ENCODE measurements at places on chromosomes 12 and 14.
A peak's percentile ranks its signal among the peaks of the same experiment; 100 is the strongest.

DNA sequence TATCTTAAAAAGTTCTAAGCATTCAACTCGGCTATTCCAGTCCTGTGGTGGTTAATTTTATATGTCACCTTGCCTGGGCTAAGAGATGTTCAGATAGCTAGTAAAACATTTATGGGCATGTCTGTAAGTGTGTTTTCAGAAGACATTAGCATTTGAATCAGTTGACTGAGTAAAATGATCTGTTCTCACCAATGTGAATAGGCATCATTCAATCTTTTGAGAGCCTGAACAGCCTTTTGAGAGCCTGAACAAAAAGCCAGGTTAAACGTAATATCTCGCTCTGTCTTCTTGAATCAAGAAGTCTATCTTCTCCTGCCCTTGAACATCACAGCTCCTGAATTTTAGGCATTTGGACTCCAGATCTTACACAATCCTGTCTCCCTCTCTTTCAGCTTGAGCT is 1266.1 kb downstream of the LRFN5 start:
- DNase-seq: no peak

DNA sequence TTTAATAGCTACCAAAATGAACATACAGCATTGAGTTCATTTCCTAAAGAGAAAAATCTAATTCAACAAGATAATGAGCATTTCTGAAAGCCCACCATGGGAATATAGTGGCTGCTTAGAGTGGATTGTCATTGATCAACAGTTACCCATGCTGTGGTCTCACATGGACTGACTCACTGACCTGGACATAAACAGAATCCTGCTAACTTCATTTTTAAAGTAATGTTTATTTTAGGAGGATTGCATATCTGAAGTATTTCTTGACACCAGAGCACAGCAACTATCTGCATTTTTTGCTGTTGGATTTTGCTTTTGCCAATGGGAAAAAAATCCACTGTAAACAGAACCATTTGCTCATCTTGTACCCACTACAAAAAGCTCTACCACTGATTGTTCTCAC is 71.7 kb downstream of the KCNC2 start:
- DNase-seq: no peak

GRCh38 chr14:105857220-105857825 is 330.9 kb downstream of the TMEM121 start:
- DNase-seq: no peak

- no peak for DNase-seq
Measured at GRCh38 chr14:29783556-29783955, 144.1 kb downstream of the PRKD1 start.

- peak; percentile 19 for DNase-seq
Measured at GRCh38 chr14:64209444-64210131, 84.6 kb downstream of the ESR2 start.

DNA sequence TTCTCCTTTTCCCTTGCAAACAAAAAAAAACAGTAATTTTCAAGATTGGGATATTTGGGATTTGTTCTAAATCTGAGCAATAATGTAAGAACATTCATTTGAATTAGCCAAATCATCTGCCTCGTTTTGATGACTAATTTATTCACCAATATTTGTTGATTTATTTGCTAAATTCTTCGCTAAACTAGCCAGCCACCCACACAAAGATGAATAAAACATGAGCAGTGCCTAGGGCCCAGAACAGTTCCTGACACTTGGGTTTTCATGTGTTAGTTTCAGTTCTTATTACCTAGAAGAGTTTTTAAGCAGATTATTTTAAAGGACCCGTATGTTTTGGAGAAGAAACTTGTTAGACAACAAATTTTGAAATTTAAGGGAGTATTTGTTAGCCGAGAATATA is 1.4 kb downstream of the ETNK1 start:
- peak; percentile 0 for DNase-seq

GRCh38 chr12:131848753-131849152 is 20.6 kb downstream of the MMP17 start:
- DNase-seq: no peak

DNA sequence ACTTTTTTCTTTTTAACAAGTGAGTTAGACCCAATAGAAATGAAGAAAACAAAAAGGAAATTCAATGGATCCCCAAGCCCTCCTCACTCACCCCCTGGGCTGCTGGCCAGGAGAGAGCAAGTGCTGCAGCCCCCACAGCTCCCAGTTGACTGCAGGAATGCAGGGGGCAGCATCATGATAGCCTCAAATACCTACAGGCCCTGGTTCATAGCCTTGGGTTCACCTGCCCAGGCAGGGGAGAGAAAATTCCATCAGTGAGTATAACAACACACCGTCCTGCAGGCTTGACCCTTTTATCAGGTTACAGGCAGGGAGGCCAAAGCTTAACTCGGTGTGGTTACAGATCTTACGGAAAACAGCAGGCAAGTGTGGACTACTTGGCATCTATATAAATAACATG is 76.3 kb downstream of the PHLDA1 start:
- DNase-seq: no peak

DNA sequence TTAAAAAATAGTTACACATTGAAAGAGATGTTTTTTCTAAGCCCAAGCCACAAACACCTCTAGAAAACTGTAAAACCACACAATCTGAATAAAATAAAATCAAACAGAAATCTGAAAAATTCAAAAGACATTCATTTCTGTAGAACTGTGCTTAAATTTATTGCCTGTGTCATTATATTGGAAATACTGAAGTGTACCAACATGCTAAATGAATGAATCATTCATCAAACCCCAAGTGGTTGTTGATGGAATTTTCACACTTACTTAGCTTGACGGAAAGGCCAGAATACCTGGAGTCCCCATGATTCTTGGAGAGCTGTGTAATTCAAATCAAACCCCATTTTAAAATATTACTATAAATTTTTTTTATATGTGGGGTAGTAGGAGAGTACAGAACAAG is 2.7 kb downstream of the KITLG start:
- no peak for DNase-seq

DNA sequence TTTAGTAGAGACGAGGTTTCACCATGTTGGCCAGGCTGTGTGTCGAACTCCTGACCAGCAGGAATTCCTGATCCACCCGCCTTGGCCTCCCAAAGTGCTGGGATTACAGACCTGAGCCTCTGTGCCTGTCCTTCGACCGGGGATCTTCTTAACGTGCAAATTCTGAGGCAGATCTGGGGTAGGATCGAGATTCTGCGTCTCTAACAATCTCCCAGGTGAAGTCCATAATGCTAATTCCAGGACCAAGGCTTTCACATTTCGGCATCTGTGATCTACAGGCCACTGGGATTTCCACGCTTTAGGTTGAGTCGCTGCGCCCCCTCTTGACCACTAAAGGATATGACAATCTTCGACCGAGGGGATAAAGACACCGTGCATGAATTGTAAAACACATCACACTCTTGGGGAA is 24.8 kb downstream of the FOS start:
- DNase-seq: peak; percentile 27

DNA sequence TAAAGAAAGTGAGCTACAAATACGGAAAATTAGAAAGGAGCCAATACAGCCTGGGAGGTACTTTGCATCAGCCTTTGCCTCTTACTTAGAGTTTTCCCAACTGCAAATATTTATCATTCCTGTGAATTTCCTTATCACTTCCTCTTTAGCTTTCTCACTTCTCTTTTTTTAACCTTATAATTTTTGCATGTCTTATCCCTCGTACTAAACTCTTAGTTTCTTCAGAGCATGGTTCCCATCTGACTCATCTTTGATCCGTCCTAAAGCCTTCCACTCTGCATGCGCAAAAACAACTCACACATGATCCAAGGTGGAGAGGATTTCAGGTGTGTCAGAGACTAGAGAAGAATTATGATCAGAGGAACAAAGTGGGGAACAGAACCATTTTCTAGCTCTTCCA is 9.6 kb upstream of the SNAPC1 start:
- DNase-seq: no peak

DNA sequence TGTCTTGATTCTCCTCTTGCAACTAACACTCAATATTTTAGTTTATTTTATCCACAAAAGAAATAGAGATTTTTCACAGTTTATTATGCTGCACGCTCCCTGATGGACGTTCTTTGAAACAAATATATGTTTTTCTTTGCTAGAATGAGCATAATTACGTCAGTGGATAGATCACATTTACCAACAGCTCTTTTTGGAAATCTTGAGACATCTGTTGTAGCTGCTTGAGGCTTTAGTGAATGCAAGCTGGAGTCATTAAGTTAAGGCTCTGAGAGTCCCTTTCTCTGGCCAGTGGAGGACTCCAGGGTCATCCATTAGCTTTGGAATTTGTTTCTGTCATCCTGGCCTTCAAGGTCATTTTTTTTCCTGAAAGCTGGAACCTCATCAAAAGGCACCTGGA is 405.6 kb upstream of the TMEM132C start:
- no peak for DNase-seq

GRCh38 chr14:91862417-91862816 is 4.9 kb downstream of the TC2N start:
- DNase-seq: no peak

- DNase-seq: no peak
Measured at GRCh38 chr12:90910958-90911357, 44.0 kb downstream of the CCER1 start.

DNA sequence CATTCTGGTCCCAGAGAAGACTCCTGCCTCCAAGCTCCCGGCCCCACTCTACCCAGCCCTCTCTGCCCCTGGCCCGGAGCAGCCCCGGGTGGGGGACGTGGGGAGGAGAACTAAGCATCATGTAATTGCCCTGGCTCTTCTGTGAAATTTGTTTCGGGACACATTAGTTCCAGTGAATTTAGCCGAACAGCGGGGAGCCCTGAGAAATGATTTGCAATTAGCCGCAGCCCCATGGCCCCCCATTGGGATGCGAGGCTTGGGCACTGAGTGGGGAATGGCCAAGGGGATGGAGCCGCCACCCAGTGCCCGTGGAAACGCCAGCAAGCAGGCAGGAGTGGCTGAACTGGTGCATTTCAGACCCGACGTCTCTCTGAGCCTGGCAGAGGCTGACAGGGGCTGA is 173.9 kb upstream of the LHX5 start:
- DNase-seq: no peak

- DNase-seq: no peak
Measured at GRCh38 chr12:110349514-110350151, 53.9 kb downstream of the ANAPC7 start.

GRCh38 chr14:25097120-25097519 is 47.2 kb upstream of the STXBP6 start:
- DNase-seq: no peak

- DNase-seq: no peak
Measured at GRCh38 chr14:63682727-63683593, 41.3 kb upstream of the WDR89 start.

DNA sequence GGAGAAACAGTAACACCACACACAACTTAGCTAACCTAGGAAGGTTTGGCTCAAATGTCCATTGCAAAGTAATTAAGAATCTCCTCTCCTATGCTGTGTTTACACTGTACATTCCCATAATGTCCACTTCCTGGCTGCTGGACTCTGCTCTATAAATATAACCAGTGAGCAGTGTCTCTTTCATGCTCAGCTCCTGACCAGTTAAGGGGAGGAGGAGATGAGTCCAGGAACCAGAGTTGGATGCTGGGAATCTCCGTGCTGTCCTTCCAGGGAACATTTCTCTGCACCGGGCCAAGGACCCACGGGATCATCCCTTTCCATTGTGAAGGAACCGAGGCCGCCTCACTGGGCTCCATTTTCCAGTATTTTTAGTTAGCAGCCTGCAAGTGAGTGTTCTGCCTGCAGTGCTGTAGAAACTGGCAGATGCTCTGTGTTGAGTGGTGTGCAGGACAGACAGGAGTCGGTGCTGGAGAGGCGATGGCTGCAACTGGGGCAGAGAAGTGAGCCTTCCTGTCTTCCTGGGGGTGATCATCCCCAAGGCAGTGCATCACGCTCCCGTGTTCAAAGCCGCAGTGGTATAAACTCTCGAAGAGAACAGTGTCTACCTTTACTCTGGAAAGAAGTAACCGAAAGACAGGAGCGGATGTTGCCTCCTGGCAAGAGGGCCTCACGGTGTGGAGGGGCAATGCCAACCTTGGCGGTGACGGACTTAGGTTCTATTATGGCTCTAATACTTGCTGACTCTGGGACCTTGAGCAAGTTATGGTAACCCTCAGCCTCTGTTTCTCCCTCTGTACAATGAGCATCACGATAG is 195.5 kb downstream of the CACNA1C start:
- no peak for DNase-seq

DNA sequence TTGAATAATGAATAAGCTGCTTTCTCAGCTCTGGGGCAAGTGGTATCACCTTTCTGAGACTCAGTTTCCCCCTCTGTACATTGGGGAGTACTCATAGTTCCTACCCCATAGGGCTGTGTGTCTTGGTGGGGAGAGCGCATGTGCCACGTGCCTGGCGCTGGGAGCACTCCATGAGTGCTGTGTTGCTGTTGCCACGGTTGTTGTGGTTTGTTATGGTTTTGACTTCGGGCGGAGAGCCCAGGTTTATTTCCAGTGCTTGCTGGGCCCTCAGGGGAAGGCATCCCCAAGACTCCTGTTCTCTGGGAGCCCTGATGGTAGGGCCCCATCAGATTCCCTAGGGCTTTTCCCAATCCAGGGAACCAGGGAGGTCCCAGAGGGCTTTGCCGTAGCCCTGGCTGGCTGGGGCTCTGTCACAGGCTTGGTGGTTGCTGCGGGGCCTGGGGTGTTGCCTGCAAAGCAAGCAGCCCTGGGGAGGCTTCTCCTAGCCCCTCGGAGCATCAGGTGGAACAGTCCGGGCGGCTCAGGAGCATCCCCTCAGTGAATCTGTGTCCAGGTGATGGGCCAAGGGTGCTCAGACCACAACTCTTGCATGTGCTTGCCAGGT is 18.6 kb downstream of the SH2B3 start:
- DNase-seq: no peak

- no peak for DNase-seq
Measured at GRCh38 chr12:109677279-109677691, 36.3 kb upstream of the FAM222A start.

DNA sequence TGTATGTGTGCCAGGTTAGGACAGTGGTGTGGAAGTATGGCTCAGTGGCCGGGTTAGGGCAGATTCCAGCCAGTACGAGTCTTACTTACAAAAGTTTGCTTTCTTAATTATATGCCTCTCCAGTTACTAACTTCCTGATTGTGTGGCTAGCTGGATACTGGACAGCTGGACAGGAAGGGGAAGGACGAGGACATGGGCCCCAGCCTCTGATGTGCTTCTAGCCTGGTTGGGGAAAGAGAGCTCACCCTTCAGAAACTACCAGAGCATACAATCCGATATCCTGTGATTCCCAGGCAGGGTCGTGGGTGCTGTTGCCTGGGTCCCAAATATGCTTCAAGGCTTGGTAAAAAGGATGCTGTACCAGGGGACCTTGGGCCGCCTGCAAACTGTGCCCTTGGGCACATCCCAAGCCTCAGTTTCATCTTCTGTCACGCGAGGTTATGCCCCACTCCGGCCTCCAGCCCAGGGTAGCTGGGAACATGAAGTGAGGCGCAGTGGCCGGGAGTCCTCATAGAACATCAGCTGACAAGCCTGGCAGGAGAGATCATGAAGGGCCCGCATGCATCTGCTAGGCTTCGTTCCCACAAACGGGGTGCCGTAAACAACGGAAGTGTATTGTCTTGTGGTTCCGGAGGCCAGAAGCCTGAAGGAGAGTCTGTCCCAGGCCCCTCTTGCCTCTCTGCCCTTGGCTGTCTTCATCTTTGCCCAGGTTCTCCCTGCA is 23.2 kb upstream of the RIN3 start:
- DNase-seq: no peak

- no peak for DNase-seq
Measured at GRCh38 chr12:117034249-117034648, 65.0 kb downstream of the TESC start.

Data from substantia nigra (tissue), 51 donors.